NCI-H446 (cell line): ENCODE measurements at places on chromosomes 4 and X.

GRCh38 chr4:119040694-119041185 lies 94.9 kb upstream of the MYOZ2 start:
- DNase-seq: no peak

GRCh38 chrX:41923978-41924683 lies 777 bp upstream of the CASK start:
- DNase-seq: no peak

DNA sequence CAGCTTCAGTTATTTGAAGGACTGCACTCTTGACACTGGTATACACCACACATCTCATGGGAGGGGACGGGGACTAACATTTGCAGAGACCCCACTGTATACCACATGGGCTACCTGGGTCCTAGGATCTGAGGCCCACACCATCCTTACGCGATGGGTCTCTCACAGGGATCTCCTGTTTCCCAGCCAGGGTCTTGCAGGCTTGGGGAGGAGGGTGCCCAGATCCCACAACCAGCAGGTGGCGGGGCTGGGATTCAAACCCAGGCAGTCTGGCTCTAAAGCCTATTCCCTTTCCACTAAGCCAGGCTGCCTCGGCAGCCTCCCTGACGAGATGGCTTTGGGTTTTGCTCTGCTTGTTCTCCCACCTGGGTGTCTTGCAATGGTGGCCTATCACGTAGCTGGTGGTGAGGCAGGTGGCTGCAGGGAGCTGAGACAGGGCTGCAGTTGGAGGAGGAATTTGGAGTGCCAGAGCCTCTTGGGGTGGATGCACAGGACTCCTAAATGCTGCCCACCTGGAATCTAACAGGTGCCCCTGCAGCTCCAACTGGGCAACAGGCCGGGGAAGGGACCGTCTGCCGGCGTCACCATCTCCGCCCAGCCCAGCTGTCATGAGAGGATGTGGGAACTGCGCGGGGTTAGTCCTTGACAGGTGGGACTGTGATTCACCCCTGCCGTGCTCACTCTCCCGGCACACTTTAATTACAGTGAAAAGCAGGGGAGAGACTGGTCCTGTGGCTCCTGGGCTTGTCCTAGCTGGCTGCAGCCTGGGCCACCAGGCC lies 110.7 kb downstream of the PSAPL1 start:
- no peak for DNase-seq

- DNase-seq: no peak
Observed at GRCh38 chr4:107902715-107903114, 28.6 kb upstream of the CYP2U1 start.

GRCh38 chr4:143282211-143282707 lies 54.4 kb upstream of the GAB1 start:
- DNase-seq: no peak

GRCh38 chr4:165787516-165788274 lies 85.3 kb upstream of the TLL1 start:
- DNase-seq: peak; percentile 50

DNA sequence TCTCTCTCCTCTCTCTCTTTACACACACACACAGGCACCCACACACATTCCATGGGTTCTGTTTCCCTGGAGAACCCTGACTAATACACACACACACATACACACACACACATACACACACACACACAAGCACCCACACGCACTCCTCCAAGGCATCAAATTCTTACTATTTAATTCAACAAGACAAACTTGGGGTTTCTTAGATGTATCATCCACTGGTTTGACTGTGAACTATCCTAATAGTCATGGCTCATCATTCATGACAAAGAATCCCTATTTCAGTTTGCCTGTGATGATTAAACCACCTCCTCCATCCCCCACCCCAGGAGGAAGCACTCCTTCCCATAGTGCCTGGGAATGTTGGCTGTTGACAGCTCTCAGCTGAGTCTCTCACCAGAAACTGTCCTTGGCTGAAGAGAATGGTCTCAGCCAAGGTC lies 98.2 kb downstream of the USP46 start:
- no peak for DNase-seq

DNA sequence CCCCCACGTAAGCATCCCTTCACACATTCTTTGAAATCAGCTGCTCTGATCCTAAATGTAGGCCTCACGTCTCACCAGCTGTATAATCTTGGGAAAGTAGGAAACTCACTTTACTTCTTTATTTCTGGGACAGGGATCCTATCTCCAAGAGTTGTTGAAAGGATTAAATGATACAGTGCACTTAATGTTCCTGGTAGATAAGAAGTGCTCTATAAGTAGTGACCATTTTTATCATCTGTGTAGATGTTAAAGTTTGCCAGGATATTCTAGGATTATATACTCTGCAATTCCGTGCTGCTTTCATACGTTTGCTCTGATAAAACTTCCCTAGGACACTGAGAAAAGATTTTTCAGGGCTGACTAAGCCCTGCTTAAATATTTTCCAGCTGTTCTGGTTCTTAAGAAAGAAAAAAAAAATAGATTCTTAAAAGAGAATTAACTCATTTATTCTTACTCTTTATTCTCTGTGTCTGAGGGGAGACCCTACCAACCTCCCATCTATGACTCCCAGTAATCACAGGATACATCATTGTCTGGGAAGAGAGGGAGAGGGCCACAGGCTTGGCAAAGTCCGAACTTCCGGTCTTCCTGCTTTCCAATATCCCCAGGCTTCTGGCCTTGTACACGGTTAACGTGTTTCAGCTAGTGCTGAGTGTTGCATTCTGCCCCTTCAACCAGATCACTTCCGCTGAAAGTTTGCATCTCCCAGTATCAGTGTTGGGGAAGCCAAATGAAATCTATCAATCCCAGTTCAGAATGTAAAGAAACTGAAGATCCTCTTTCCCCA lies 269.2 kb downstream of the TRIML1 start:
- no peak for DNase-seq

GRCh38 chr4:40672528-40673522 lies 43.2 kb upstream of the RBM47 start:
- DNase-seq: no peak

DNA sequence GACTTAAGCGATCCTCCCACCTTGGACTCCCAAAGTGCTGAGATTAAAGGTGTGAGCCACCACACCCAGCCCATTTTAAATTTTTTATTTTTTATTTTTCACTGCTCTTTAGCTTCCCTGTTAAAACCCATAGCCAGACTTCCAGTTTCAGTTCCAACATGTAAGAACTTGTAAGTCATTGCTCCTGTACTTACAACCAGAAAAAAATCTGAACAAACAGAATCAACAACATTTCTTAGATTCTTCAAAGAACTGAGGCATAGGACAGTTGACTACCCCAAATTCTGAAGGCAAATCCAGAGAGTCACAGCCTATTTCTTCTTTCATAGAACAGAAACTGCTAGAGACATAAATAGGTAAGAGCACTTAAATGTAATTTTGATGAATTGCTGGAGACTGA lies 8.1 kb downstream of the GPRASP3 start:
- no peak for DNase-seq

DNA sequence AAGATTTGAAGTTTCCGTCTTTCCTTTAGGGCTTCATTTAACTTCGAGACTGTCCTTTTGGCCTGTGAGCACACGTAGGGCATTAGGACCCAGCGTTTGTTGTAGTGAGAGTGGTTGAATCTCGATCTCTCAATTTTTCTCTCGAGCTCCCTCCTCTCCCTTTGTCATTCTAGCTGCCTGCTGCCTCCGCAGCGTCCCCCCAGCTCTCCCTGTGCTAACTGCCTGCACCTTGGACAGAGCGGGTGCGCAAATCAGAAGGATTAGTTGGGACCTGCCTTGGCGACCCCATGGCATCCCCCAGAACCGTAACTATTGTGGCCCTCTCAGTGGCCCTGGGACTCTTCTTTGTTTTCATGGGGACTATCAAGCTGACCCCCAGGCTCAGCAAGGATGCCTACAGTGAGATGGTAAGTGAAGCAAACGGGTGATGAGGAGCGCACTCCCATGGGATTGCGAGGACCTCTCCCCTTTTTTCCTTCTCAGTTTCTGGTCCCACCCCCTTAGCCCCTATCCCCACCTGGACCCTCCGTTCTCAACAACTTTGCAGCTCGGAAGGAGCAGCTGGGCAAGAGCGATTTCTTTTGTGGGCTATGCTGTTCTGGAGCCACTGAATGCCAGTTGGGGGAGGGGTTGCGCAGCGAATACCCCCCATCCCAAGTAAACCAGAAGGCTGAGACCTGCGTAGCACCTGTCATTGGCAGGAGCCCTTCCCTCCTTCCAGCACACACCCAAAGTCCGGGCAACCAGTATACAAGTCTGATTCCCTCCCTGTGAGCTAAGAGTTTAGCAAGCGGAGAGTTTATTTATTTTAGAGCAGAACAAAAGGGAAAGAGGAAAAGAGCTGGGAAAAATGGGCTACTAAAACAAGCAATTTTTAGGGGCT lies at the start of gene TMEM35A:
Gene TMEM35A (plus strand): TSS at position 164 of the 883 bp plus-strand sequence. CDS start 124 bp downstream, at position 288.
- no peak for DNase-seq

GRCh38 chr4:121952290-121952689 lies 430 bp upstream of the TRPC3 start:
- DNase-seq: no peak

DNA sequence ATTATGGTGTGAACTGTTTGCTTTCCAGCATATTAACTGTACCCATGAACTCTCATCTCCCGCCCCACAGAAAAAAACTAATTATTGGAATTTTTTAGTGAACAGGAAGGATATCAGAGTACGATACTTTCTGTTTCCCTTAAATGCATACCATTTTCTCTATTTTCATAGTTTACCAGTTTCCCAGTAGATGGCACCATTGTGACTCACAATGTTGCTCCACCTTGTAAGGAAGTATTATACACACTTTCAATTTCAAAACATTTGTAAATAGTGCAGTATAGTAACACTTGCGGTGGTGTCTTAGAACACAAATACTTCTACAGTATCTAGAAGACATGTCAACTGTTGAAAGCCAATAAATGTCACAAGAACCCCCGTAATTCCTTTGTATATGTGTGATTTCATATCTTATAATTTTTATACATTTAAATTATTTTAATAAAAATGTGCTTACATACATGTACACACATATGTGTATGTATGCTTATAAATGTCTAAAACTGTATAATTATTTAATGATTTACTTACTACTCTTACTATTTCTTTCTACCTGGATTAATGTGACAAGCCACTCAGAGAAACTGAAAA lies 167.3 kb downstream of the SLIT2 start:
- no peak for DNase-seq

DNA sequence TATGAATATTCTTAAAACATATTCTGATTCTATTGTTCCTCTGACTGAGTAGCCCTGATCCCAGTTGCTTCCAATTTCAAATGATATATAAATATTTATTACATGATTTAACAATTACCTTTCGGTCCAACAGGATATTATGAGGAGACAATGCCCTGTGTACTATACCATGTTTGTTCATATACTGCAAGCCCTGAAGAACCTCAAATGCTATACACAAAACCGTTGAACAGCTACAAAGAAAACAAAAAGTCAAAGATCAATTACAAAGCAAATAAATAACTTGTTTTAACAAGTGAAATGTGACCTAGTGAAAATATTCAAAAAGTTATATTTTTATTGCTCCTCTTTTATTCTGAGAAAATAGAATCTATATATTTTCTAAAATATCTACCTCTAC lies 54.0 kb downstream of the TBCK start:
- no peak for DNase-seq

- DNase-seq: no peak
Observed at GRCh38 chr4:52192721-52193135, 141.6 kb downstream of the SPATA18 start.

DNA sequence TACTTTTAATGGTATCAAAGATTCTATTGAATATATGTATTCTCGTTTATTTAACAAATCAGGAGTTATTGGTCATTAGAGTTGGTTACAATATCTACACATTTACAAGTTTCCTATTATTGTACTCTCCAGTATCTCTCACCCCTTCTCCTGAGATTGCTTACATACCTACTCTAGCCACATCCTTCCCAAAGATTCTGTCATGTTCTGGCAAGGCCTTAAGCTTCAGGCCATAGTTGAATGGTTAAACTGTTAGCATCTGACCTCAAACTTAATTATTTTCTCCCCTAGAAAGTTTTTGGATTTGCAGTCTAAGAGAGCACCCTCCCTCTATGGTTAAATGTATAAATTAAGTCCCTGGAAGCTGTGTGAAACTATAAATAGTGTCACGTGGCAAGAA lies 784.2 kb downstream of the GLUD2 start:
- DNase-seq: no peak
